Frontal cortex (tissue), 4 donors: ENCODE measurements at places on chromosomes 16 and 17. TPM values are rescaled to one million over a fixed set of nuclear protein-coding genes. Genes with fewer than 3 reads are reported as not detected.

DNA sequence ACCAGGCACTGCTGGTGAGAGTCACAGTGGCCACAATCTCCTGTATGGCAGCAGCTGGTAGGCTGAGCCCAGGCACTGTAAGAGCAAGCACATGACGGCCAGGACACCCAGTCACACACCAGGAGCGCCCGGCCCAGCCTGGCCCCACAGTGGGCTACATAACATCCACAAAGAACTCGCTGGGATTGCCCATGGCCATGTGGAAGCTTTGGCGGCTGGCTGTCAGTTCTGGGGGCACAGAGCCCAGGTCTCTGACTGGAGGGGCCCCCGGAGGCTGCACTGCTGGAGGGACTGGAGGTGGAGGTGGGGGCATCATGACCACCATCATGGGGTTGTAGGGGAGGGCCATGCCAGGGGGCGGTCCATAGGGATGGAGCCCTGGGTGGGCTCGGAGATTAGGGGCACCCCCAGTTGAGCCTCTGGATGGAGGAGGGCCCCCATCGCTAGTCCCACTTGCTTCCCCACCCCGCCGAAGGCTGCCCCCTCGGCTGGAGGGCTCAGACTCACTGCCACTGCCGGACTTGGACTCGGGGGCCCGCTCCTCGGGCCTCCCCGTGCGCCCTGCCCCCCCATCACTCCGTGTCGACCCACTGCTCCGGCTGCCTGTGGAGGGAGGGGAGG is 6.1 kb downstream of the ACADVL start:
- no peak for DNase-seq

DNA sequence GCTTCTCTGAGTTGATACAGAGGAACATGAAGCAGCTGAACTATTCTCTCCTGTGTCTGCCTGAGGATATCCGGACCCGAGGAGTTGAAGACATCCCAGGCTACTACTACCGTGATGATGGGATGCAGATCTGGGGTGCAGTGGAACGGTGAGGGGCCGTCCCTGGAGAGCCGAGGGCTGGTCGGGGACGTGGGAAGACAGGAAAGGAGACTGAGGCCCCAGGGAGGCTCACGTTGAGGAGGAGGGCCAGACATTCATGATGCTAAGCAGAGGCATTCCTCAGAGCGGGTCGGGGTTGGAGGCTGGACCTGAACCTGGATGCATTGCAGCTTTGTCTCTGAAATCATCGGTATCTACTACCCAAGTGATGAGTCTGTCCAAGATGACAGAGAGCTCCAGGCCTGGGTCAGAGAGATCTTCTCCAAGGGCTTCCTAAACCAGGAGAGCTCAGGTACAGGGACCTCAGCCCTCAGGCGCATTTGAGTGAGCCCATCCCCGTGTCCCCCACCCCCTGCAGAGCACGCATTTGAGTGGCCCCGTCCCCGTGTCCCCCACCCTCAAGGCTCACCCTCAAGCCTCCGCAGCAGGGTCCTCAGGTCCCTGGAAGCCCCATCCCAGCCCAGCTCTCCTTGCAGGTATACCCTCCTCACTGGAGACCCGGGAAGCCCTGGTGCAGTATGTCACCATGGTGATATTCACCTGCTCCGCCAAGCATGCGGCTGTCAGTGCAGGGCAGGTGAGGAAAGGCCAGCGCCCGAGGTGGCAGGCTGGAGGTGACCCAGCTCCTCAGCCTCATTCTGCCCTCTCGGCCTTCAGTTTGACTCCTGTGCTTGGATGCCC is 8.3 kb downstream of the ALOX15B start:
- DNase-seq = no peak

DNA sequence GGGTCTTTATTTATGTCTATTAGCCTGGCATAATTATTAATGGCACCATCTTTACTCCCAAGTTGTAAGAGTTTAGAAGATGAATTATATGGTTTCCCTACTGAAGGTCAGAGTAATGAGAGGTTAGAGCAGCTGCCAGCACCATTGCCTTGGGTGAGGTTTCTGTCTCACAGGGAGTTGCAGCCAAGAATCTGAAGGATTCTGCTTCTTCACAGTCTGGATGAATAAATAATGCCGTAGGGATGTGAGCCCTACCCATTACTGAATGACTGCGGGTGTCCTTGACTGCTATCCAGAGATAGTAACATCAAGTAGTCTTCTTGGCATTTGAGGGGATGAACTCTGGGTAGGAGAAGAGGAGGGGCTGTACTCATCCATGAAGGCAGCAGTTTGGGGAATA is 52.8 kb upstream of the SMIM36 start:
- DNase-seq = no peak

- no peak for DNase-seq
Observed at GRCh38 chr17:30952638-30953393, 18.0 kb upstream of the RNF135 start.

GRCh38 chr16:66245072-66245471 is 121.4 kb upstream of the CDH5 start:
- no peak for DNase-seq

DNA sequence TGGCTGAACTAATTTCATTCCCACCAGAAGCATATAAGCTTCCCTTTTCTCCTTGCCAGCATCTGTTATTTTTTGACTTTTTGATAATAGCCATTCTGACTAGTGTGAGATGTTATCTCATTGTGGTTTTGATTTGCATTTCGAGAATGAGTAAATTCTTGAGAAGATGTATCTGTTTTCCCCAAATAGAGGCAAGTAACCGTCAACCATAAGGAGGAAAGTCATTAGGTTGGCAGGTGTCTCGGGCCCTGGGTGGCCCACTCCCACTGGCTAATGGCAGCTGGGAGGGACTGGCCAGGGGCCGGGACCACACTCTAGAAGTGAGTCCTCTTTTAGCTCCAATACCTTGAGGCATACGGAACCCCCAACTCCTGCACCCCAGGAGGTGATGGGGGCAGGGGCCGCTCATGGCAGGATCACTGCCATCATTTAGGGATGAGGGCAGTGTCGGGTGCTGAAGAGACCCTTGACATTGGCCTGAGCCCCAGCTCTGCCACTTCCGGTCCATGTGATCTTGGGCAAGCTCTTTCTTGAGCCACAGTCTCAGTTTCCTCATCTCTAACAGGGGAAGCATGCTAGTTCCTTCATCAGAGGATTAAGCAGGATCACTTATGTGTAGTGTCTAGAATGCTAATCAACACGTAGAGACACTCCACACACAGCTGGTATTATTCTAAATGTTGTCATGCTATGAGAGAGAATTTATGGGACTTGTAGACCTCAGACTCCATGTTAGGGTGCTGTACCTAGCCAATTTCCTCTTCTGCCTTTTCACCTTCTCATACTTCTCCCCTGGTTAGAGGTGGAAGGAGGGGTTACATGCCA is 44.3 kb downstream of the RGS9 start:
- no peak for DNase-seq

DNA sequence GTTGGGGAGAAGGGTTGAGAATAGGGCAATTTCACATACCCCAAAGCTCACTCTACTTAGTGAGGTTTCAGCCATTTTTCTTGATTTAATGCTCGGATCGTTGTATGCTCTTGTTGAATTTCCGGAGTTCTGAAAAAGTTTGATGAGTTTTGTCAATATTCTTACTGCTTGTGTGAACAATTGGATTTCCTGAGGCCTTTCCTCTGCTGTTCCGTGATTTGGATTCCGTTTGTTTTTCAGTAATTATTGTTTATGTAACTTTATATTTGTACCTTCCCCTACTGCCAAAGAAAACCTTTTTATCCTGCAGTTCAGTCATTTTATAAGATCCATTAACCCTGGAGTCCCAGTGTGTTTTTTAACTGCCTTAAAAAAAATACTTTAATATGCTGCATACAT is 62.9 kb downstream of the PHKB start:
- no peak for DNase-seq

- DNase-seq = no peak
Observed at GRCh38 chr16:11117576-11118211, 138.3 kb downstream of the SOCS1 start.

DNA sequence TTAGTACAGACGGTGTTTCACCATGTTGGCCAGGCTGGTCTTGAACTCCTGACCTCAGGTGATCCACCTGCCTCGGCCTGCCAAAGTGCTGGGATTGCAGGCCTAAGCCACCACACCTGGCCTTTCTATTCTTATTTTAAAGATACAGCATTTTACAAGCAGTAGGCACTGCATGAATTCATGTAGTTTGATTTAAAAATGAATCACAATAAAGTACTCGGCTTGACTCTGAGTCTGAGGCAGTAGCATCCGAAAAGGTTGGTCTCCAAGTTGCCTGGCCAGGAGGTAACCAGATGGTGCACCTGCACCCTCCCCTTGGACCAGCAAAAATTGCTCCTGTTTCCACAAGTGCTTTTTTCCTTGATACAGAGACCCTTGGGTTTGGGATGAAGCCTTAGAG is 35.6 kb downstream of the MAP2K6 start:
- DNase-seq = no peak

- no peak for DNase-seq
Observed at GRCh38 chr17:77425791-77426641, 285.2 kb downstream of the SEC14L1 start.

GRCh38 chr16:8120001-8120400 is 470.3 kb downstream of the TMEM114 start:
- DNase-seq = no peak

GRCh38 chr16:2243781-2244180 is 7.5 kb downstream of the DNASE1L2 start:
- DNase-seq = no peak

DNA sequence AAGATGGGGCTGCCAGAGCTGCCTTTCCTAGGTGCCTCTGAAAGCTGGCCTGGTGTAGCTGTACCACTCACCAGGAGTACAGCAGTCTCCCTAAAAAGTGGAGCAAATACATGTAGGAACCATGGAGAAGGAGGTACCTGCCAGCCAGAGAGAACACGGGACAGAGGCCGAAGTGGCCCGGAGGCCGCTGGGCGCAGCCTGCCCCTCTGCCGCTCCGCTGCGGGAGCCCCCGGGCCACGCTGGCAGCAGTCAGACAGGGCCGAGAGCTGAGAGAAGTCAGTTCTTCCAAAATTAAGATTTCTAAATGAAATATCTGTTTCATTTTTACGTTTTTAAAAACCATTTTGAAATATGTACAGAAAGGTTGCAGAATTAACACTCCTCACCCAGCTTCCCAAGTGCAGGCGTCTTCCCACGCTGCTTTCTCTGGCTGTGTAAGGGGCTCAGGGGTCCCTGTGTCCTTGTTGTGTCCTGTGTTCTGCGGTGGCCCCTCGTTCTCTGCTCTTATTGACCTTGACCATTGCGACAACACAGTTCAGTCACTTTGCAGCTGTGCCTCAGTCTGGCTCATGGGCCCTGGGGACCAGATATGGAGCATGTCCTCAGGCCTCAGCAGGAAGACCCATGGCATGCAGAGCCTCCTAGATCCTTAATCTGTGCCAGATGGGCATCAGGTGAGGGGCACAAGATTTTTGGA is 5.0 kb downstream of the MAPK8IP3 start:
- DNase-seq = no peak

GRCh38 chr17:17911001-17911613 is 61.1 kb downstream of the TOM1L2 start:
- DNase-seq = no peak

Gene NPTX1
- 6.1 TPM for total RNA-seq

Gene ELMO3
- total RNA-seq = 0.41 TPM

Gene SLC35G6
- total RNA-seq = not detected

Gene TP53TG3B
- not detected for total RNA-seq

Gene OR1G1
- total RNA-seq = not detected

Gene HOXB1
- not detected for total RNA-seq
